Brain (organoid and tissue), 16 donors: ENCODE measurements at places on chromosomes 12 and 14.

DNA sequence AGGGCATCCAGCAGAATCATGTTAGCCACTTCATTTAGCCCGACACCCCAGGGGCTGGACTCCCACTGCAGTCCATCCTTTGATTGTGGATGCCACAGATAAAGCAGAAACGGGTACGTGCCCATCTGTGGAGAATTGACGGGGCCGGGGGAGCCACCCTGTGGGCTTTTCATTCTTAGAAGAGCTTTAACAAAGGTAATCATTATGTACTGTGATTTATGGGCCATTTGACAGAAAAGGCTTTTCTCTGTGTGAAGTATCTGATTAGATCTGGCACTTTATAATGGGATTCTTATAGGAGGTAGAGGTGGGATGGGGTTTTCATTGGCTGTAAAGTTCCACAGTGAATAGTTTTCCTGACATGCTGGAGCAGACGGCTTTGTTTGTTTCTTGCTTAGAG lies 40.4 kb downstream of the AACS start:
- peak; percentile 38 for DNase-seq

DNA sequence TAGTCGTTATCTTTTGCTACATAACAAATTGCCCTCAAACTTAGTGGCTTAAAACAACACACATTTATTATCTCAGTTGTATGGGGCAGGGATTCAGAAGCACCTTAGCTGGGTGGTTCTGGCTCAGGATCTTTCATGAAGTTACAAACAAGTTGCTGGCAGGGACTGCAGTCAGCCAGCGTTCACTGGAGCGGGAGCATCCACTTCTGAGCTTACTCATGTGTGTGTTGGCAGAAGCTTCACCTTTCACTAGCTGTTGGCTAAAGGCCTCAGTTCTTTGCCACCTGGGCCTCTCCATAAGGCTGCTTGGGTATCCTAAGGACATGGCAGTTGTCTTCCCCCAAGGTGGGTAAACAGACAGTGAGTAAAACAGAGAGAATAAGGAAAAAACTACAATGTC lies 365.7 kb downstream of the RPS29 start:
- DNase-seq, result peak; percentile 45

DNA sequence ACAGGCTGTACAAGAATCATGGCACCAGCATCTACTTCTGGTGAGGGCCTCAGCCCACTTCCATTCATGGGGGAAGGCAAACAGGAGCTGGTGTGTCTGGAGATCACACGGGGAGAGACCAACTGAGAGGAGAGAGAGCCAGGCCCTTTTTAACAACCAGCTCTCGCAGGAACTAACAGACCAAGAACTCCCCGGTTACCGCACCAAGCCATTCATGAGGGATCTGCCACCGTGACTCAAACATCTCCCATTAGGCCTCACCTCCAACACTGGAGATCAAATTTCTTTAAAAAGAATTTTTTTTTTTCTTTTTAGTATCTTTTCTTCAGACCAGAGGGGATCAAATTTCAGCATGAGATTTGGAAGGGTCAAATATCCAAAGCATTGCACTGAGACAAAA lies 16.7 kb upstream of the AQP2 start:
- no peak for DNase-seq

DNA sequence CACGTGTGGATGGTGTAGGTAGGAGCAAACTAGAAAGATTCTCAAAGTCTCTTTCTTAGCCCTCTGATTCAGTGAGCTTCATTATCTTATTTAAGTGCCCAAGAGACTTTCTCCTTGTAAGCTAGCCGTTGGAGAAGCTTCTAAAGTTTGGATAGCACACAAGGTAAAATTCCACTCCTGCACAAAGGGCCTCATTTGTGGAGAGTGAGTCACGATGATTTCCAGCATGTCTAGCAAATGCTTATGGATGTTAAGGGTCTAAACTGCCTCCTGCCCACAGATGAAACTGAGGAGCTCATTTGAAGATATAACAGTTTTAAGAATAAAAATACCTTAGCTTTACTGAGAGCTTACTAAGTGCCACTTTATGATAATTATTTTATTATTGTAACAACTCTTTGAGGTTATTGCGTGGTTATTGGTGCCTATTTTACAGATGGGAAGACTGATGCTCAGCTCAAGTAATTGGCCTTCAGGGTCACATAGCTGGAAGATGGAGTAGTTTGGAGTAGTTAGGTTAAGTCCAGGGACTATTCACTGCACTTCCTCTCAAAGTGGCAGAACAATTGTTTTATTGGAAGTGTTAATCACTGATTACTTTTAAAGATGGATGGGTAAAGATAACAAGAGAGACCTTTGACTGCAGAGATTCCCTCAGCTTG lies 78.7 kb upstream of the HIF1A start:
- no peak for DNase-seq

DNA sequence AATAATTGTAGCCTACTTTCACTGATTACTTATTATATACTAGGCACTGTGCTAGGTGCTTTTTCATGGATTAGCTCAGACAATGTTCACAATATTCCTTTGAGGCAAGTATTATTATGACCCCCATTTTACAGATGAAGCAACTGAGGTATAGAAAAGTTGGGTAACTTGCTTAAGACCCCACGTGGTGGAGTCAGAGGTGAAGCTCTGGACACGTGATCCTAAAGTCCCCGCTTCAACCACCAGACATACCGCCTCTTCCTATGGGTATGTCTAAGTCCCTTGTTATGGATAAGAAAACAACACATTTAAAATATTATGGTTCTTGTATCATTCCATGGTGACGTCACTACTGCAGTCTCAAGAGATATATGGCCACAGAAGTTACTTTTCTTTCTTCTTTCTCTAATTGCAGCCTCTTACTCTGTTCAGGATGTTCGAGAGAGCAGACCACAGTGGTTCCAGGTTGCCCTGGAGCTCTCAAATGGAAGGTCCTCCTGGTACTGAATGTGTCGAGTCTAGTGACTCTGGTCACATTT lies 157.7 kb downstream of the HELB start:
- no peak for DNase-seq

DNA sequence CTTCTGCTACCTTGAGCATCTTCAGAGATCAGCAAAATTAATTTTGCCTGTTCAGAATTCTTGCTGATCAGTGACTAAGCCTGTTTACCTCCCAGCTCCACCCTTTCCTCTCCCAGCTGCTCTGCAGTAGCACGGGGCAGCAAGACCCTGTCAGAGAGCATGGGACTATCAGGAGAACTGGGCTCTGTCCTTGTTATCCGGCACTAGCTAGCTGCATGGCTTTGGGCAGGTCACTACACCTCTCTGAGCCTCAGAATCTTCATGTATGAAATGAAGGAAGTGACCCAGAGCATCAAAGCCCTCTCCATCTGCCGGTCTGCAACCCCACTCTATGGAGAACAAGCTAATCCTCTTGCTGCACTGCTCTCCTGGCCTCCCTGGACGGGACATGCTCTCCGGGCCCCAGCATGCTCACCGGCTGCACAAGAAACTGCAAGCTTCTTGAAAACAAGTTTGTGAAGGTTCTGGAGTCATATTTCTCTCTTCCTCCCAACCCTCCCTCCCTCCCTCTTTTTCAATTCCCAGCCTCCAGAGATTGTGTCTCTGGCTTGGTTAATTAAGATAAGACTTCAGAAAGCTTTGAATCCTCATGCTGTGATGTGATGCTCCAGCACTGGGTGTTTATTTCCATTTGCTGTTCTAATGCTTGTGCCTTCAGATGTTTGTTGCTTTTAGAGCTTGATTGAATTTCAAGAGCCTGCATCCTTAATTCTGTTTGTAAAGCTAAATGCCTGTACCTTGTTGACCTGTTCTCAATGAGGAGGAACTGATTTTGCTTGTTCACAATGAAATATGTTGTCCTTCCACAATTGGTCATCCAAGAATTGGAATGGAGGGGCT lies 101.1 kb downstream of the CRACR2A start:
- DNase-seq, result no peak

- no peak for DNase-seq
Observed at GRCh38 chr14:54475911-54476310, 12.9 kb downstream of the GMFB start.

- DNase-seq, result peak; percentile 19
Observed at GRCh38 chr14:60188115-60188514, 22.9 kb upstream of the DHRS7 start.

DNA sequence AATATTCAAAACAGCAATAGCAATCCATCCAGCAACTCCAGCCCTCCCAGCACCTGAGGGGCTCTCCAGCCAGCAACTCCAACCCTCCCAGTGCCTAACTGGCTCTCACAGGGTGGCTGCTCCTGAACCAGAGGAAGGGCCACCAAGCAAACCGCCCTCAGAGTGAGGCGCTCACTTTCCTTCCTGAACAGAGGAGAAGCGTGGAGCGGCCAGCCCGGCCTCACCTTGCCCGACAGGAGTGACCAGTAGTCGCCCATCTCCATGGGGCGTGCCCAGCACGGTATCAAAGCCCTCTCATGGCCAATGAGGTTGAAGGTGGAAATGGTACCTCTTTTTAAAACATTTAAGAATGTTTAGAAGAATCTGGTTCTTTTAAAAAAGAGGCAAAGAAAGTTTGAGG lies 27.4 kb downstream of the CDC42BPB start:
- DNase-seq, result no peak

DNA sequence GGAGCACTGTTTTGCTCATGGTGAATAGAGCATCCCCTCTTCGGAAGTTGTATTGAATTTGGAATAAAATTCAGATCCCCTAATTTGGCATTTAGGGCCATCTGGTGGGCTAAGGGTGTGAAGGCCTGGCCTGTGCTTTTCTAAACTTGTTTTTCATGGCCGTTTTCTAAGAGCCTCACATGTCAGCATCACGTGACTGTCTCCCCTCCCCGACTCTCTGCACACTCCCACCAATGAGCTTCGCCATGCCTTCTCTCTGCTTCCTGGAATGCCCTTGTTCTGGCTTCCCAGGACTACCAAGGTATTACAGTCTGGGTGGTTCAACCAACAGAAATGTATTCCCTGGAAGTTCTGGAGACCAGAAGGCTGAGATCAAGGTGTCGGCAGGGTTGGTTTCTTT lies 85.3 kb downstream of the PRIMA1 start:
- DNase-seq, result no peak

- peak; percentile 97 for DNase-seq
Observed at GRCh38 chr12:111166779-111167540, 201.9 kb downstream of the PHETA1 start.
